ENCODE measurements at places on chromosomes 6 and 20.

DNA sequence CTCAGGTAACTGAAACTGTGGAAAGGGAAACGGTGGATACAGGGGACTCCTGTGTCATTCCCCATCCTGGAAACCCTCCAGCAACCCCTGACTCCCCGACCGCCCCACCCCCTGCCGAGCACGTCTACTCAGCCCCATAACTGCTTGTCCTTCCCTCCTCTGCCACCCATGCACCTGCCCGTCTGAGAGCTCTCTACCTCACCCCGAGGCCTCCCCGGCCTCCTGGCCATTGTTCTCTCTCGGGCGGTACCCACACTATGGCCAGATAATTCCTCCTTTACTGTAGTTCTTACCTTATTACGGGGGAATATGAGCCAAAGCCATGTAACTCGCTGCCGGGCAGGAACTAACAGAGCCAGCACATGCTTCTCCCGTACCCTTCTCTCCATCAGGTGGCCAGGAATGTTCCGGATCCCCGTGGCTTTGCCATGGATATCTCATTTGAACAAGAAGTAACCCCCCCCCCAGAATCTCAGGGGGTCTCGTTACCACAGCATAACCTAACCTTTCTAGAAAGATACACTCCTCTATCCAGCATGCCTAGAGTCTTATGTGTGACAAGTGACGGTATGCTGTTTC, 4.8 kb upstream of the IRF4 start:
- no peak for DNase-seq

DNA sequence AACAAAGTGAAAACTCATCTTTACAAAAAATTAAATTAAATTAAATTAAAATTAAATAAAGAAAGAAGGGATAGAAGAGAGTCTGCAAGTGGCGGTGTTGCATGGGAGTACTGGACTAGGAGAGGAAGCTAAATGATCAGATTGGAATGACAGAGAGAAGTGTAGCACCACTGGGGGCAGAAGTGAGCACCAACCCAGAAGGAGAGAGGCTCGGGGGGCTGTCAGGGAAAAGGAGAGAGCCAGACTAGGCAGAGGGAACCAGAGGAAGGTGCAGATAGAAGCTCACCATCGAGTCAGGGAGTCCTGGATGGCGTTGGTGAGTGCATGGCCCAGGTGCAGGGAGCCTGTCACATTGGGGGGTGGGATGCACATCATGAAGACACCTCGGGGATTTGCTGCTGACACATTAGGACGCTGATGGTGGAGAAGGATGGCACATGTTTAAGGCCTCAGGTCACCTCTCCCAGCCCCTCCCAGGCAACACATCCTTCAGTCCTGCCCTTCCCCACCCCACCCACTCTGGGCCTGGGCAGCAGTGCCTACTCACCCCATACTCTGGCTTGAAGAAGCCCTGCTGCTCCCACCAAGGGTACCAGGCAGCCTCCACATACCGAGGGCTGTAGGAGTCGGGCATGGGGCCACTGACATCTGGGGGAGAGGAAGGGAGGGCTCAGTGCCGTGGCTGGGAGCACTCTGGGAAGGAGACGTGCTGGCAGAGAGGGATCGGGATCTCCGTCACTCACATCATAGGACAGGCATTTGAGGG, 4.0 kb downstream of the VARS1 start:
- peak; percentile 24 for DNase-seq

GRCh38 chr6:147648916-147649315, 140.4 kb downstream of the SAMD5 start:
- no peak for DNase-seq

GRCh38 chr6:23202207-23202606, 632.8 kb downstream of the HDGFL1 start:
- DNase-seq = no peak

DNA sequence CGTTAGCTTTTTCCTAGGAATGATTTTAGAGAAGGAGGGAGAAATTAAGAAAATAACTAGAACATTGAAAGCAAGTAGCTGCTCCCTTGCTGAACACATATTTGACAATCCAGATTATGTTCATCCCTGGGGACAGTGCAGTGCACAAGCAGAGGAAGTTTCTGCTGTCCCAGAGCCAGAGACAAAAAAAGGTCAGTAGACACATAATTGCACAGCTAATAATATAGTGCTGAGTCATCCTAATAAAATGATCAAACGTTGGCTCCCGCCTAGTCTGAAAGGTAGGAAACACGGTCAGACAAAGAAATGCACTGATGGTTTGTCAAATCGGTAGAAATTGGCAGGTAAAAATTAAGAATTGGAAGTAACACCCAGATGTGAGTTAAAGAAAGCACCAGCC, 21.7 kb upstream of the SSTR4 start:
- no peak for DNase-seq

GRCh38 chr6:15331143-15331542, 85.3 kb downstream of the JARID2 start:
- DNase-seq = no peak

- DNase-seq = no peak
These were observed 67.5 kb upstream of the PBOV1 start for GRCh38 chr6:138285800-138286199.

GRCh38 chr6:143872201-143872600, 7.9 kb downstream of the ZC2HC1B start:
- no peak for DNase-seq

GRCh38 chr6:4396044-4396443, 260.7 kb upstream of the ECI2 start:
- DNase-seq = no peak

- DNase-seq = no peak
These were observed 696 bp downstream of the CALHM5 start for GRCh38 chr6:116512111-116512559.

GRCh38 chr6:11952316-11952715, 59.8 kb upstream of the HIVEP1 start:
- DNase-seq = no peak

GRCh38 chr6:47736083-47736700, 37.8 kb downstream of the ADGRF4 start:
- DNase-seq = no peak

- no peak for DNase-seq
These were observed 134.8 kb upstream of the TSHZ2 start for GRCh38 chr20:52837378-52837777.

DNA sequence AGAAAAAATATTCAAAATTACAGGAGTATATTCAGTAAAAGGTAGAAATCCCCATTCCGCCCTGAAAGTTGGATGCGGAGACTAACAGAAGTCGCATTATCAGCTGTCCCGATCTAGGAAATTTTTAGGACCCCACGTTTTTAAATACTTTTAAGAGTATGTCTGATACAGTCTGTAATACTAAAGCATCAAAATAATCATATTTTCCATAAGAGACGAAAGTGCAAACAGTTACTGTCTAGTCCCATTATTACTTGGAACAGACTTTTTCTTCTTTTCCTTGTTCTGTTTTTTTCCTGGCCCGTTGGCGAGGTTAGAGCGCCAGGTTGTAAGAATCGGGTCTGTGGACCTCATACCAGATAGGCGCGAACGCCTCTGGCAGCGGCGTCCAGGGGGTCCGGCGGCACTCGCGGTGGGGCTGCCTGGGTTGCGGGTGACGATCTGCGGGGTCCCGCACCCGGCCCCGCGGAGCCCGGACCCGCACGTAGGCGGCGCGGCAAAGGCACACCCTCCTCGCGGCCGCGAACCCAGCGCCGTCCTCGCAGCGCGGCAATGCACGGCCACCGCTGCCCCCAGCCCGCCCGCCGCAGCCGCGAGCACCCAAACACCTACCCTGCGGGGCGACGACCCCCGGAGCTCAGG, 460 bp downstream of the PLAGL1 start:
- no peak for DNase-seq

DNA sequence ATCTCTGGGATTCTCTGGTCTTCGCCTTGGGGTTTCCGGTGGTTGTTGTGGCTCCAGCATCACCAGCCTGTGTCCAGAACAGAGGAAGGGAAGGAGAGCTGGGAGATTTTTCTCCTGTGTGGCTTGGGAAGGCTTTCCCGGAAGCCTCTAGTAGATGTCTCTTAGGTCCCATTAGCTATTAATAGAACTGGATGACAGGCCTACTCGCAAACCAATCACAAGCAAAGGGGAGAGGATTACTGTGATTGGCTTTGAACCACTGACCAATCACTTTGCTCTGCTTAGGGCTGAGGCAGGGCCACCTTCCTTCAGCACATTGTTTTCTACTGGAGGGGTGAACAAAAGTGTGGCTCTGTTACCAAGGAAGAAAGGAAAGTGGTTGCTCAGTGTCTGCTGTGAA, 203.4 kb upstream of the SULF2 start:
- no peak for DNase-seq

DNA sequence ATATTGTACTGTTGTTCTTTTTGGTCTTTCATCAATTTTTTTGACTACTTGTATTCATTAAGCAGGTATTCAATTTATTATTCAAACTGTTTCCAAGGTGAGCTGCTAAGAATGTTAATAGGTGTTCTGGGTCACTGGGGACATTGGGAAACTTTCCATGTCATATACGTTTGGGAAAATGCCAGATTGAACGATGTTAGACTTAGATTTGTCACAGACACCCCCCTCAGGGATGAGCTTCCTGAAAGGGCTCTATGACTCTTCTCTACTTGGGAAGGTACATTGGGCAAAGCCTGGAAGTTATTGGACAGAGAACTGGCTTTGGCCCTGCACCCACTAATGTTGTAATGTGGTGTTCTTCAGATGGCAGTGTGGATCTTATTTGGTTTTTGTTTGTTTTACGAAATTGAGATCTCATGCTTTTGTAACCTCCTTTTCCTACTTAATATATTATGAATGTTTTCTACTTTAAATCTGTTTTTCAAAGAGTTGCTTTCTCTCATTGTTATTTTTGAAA, 42.1 kb downstream of the PLCB4 start:
- no peak for DNase-seq

- DNase-seq = no peak
These were observed 738 bp downstream of the RALGAPB start for GRCh38 chr20:38473367-38473795.

DNA sequence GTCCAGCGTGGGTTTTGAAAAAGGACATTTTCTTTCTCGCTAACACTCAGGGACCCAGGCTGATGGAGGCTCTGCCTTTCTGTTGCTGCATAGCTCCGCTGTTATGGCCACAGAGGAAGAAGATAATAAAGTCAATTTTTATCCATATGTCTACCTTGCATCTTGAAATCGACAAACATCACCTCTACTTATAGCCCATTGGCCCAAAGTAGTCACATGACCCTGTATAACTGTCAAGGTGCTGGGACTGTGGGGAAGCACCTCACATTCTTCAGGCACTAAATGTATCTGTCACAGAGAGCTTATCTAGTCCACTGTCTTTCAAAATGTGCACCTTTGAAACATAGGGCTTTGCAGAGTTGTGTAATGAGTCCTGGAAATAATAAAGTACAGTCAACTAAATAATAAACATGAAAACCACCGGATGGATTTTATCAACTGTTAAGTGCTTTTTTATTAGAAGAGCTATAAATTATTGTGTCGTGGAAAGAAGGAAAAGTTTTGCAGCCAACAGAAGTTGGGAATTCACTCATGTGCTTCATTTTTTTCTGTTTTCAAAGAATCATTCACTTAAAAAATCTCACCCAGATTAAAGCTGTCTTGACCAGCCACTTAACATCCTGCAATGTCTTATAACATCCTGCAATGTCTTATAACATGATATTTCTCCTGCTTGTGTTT, 47.7 kb upstream of the RCAN2 start:
- DNase-seq = no peak

DNA sequence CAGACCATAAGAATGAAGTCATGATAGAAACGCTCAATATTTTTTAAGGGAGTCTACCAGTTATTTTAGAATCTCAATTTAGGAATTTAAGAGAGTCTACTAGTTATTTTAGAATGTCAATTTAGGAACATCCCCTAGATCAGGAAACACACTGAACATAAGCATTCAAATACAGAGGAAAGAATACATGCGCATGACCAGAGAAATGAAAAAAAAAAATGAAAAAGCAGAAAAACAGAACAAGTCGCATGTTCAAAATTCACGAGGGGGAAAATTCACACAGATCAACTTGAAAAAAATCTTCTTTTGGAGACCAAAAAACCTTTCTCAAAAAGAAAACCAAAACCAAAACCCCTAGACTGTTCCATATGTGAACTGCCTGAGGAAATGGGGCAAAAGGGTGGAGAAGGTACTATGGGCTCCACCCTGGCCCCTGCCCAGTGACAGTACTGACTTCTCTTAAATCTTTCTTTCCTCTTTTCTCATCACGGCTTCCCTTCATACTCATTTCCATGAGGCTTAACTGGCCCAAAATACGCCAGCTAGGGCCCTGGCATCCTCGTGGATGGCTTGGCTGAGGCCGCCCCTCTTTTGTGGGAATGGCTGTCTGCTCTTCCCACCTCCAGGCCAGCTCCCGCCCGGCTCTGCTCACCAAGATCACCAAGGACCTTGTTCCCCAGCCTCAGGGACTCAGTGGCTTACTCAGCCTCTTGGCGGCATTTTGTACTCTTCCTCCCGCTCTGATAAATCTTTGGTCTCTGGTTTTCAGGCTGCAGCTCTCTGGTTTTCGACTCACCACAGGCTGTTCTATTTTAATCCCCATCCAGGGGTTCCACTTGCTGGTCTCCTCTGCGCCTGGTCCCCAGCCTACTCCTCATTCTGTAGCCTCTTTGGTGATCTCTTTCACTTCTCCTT, 11.2 kb downstream of the ZBTB2 start:
- no peak for DNase-seq

DNA sequence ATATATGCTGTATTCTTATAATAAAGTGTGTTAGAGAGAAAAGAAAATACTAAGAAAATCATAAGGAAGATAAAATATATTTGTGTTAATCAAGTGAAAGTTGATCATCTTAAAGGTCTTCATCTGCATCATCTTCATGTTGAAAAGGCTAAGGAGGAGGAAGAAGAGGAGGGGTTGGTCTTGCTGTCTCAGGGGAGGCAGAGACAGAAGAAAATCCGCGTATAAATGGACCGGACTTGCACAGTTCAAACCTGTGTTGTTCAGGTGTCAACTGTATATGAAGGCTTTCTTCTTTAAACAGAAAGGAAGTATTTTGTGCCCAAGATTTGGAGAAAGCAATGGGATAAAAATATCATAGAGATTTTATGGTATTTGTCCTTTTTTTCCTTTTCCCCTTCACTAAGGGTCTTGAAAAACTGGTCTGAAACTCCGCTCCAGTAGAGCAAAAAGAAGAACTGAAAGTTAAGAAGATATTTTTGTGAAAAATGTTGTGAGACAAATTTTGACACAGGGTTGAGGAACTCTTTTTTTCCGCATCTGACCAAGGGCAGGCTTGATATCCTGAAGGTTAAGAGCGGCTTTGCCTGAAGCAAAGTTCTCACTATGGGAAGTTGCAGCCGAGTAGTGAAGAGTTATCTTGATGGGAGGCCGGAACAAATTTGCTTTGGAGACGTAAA, 350.7 kb downstream of the LAMA2 start:
- DNase-seq = no peak

DNA sequence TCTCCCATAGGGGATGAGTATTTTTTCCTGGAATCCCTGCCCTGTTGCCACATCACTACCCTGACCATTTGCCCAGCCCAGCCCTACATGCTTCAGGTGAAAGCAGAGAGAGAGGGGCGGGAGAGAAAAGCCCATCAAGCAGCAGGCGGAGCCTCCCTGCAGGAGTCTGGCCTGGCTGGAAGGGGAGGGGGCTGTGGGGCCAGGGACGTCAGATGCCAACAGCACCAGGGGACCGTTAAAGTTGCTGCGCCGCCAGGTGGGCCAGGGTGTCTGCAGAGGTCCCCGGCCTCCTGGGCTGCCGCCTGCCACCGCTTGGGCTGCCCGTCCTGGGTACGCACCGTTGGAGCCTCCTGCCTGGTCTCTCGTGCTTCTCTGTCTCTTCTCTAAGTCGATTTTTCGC, 757 bp upstream of the R3HDML start:
- no peak for DNase-seq

GRCh38 chr20:40279390-40279789, 409.6 kb downstream of the MAFB start:
- DNase-seq = no peak
